ENCODE measurements at places on chromosomes 11 and 22.

DNA sequence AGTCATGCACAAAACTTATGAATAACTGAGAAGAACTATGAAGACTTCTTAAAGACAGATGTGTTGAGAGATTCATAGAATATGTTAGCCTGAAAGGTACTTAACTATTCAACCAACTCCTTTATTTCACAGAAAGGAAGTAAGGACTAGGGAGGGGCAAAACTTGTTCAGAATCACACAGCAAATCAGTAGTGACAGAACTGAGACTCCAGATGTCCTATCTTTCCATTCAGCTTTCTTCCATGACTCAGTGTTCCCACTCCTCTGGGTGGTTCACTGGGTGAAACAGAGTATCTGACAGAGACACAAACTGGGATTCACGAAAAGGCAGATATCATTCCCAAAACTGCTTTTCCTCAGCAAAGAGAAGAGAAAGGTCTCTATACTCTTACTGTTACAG lies 1053.3 kb downstream of the DLG2 start:
- DNase-seq = no peak

- DNase-seq = no peak
Observed at GRCh38 chr11:12456651-12457579, 79.5 kb downstream of the PARVA start.

GRCh38 chr22:30036656-30037055 lies 43.6 kb upstream of the HORMAD2 start:
- no peak for DNase-seq

GRCh38 chr11:77519847-77520246 lies 46.0 kb upstream of the PAK1 start:
- no peak for DNase-seq

- no peak for DNase-seq
Observed at GRCh38 chr11:131246663-131247062, 123.8 kb upstream of the NTM start.

- peak; percentile 84 for DNase-seq
Observed at GRCh38 chr11:9506489-9507276, 45.9 kb downstream of the ZNF143 start.

DNA sequence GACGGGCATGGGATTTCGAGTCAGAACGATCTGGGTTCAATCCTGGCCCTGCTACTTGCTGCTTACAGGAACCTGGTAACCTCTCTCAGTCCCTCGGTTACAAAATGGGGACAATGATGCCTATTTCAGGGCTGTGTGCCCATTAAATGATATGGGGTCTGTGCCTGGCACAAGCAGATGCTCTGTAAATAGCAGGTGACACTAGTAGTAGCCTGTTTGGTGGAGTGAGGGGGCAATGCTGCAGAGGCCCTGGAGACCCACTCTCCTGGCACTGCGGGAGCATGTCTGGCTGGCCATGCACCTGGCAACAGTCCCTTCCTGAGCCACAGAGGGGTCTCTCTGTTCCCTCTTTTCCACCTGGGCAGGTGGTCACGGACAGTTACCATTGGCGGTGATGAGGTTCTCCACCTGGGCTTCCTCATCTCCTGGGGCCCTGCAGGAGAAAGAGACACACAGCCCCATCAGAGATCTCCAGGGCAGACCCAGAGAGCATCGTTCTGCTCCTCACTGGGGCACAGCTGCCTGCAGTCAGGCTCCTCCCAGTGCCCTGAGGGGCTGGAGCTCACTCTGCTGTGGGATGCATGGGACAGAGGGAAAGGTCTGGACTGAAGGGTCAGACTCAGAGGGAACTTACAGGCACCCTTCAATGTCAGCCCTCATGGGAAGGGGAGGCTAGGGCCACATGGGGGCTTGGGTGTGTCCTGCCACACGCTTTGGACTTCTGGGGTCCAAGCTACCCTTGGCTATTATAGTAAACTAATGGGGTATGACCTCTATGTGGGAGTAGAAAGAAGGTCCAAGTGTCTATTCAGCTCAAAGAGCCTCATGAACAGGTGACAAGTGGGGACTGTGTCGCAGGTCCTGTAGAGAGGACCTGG lies 15.6 kb upstream of the FXYD2 start:
- no peak for DNase-seq

DNA sequence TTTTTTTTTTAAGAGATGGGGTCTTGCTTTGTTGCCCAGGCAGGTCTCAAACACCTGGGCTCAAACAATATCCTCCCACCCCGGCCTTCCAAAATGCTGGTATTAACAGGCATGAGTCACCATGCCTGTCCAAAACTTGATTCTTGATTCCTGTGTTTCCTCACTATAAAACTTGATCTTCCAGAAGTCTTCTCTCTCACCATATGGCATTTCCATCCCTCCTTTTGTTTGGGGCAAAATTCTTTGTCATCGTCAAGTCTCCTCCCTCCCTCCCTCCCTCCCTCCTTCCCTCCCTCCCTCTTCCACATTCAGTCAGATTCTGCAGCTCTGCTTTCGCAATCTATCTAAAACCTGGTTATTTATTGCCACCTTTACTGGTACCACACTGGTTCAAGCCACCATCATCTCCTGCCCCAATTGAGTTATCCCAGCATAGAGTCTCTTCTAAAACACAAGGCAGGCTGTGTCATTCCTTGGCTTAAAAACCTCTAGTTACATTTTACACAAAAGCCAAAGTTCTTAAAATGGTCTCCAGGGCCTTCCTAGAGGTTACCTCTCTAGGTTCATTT lies 65.0 kb upstream of the HORMAD2 start:
- DNase-seq = no peak

- DNase-seq = no peak
Observed at GRCh38 chr11:921921-922678, 3.6 kb upstream of the AP2A2 start.

DNA sequence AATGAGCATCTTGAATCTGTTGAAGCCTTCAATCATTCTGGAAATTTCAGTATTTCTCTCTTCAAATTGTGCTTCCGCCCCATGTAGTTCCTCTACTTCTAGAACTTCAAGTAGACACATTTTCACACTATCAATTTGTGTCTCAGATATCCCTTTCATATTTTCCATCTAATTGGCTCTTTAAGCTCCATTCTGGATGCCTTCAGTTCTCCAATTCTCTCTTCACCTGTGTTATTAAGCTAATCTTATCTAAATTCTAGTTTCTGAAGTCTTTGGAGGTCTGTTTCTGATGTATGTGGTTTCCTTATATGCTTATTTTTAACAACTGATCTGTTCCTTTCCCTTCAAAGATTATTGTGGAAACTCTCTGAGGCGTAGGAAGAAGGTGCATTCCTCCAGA lies 36.3 kb downstream of the CSTF3 start:
- DNase-seq = no peak

DNA sequence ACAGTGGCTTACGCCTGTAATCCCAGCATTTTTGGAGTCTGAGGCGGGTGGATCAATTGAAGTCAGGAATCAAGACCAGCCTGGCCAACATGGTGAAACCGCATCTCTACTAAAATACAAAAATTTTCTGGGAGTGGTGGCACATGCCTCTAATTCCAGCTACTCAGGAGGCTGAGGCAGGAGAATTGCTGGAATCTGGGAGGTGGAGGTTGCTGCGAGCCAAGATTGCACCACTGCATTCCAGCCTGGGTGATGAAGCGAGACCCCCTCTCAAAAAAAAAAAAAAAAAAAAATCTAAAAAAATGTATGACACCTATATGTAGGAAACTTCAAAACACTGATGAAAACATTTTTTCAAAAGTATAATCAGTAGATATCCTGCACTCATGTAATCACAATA lies 242.7 kb upstream of the CHORDC1 start:
- no peak for DNase-seq

- DNase-seq = no peak
Observed at GRCh38 chr11:75023446-75024067, 34.8 kb downstream of the NEU3 start.

DNA sequence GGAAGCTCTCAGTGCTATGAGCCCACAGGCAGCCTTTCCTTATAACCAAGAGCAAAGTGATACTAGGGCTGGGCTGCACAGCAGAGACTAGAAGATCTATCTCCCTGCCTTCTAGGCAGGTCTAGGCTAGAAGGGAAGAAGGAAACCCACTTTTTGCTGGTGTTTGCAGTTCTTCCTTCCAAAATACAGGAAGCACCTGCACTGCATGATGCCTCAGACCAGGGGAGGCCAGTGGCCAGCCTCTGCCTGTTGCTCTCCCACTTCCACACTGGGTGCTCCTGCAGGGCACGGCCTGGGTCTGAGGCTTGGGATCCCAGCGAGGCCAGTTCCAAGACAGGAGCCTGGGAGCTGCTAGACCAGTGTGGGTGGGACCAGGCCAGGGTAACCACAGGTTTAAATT lies 6.0 kb upstream of the UCP3 start:
- DNase-seq = no peak

DNA sequence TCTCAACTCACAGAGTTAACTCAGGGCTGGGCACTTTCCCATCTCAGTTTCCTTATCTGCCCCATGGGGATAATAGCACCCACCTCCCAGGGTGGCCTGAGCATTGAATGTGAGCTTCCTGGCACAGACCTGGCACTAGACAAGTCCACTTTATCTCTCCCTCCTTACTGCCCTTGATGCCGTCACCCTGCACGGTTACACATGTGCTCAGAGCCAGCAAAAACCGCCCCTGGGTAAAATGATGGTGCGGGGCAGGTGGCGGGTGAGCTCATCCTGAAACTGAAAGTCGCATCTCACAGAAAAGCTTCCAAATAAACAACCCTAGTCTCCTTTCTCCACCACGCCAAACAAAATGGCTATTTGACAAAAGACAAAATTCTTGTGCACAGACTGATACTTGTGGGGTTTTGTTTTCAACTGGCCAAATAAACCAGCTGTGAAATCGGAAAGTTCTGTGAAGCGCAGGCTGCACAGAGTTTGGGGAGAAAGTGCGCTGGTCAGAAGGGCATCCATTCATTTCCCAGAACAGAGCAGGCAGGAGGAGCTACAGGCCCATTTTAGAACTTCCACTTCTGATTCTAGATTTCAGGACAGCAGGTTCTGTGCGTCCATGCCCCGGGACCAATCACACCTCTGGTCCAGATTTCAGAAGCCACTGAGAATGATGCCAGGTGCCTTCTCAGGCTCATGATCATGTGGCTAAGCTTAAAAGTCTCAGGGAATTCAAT lies 138.1 kb downstream of the SHANK2 start:
- DNase-seq = no peak

- DNase-seq = no peak
Observed at GRCh38 chr22:37320726-37321677, 38.7 kb downstream of the CYTH4 start.

DNA sequence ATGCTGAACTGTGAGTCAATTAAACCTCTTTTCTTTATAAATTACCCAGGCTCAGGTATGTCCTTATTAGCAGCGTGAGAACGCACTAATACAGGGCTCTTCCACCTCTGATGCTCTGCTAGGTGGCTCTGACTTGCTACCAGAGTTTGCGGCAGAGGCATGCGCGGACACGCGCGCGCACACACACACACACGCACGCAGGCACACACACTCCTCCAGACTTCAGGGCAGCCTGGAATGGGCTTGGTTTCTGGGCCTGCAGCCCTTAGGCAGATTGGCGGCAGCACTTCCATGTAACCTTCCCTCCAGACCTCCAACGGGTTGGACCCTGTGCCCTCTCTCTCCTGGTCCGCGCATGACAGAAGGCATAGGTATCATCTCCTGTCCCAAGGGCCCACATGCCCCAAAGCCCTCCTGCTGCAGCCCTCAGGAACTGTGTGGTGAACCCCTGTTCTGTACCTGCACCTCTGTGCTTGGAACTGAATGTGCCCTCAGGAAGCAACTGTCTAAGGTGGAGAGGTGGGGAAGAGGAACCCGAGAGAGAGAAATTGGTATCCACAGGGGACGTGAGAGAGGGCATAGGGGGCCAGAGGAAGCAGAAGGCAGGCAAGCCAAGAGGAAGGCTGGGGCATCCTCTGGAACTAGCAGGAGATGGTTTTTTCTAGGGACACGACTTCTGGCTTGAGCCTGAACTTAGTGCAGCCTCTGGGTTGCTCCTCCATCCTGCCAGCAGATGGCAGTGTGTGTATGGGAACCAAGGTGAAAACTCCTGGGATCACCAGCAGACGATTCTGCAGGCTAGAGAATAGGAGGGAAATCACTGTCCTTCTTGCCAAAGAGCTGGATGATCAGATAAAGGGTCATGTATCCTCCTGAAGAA lies 23.4 kb upstream of the RIC3 start:
- DNase-seq = peak; percentile 61

DNA sequence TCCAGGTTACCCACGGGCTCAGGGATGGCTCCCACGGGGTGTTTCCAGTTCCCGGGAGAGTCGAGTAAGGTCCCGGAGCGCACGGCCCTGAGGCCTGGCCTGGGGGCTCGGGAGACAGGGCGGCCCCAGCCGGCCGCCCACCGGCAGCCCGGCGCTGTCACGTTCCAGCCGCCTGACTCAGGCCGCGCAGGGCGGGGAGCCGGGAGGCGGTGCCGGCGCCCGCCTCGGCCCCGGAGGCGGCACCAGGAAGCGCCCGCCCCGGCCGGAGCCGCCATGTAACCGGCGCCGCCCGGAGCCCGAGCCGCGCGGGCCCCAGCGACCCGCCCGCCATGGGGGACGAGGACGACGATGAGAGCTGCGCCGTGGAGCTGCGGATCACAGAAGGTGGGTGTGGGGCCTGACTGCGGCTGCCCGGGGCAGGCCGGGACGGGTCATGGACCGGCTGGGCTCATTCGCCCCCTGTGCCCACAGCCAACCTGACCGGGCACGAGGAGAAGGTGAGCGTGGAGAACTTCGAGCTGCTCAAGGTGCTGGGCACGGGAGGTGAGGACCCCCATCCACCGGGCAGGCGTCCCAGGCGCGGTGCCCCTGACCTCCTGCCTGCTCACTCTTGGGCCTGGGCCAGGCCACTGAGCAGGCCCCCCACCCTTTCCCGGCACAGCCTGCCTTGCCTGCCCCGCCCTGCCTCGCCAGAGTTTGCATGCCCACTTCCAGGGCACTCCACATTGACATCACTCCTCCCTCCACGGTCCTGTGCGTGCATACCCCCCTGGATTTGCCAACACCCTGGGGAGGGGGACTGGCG lies at the start of gene RPS6KA4:
TSS of gene RPS6KA4 (plus strand) at position 256 of the 805 bp plus-strand sequence. CDS start at position 330, 74 bp downstream.
- DNase-seq = peak; percentile 62

DNA sequence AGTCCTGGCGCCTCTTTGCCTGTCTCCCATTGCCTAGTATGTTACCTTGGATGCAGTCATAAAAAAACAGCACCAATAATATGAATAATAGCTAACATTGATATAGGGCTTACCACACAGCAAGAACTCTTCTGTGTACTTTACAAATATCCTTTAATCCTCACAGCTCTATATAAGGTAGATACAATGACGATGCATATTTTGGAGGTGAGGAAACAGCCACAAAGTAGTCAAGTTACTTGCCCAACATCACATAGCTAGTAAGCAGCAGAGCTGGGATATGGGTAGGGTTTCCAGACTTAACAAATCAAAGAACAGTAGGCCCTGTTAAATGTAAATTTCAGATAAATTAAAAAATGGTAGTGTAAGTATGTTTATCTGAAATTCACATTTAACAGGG lies 128.8 kb downstream of the ST3GAL4 start:
- DNase-seq = no peak

GRCh38 chr11:107849790-107850189 lies 8.8 kb downstream of the SLC35F2 start:
- no peak for DNase-seq
